ENCODE measurements at places on chromosomes 3 and 15. TPM values are rescaled to one million over a fixed set of nuclear protein-coding genes. Genes with fewer than 3 reads are reported as not detected.

The ZSCAN29 gene
- total RNA-seq = 7.8 TPM

The TMEM212 gene
- total RNA-seq = not detected

The TMC3 gene
- total RNA-seq = not detected

The P2RY1 gene
- total RNA-seq = 8.8 TPM

The PCSK6 gene
- total RNA-seq = 3.9 TPM

The CCDC80 gene
- 160 TPM for total RNA-seq

The NXPE3 gene
- 25.8 TPM for total RNA-seq

The PTX3 gene
- total RNA-seq = 9.2 TPM

DNA sequence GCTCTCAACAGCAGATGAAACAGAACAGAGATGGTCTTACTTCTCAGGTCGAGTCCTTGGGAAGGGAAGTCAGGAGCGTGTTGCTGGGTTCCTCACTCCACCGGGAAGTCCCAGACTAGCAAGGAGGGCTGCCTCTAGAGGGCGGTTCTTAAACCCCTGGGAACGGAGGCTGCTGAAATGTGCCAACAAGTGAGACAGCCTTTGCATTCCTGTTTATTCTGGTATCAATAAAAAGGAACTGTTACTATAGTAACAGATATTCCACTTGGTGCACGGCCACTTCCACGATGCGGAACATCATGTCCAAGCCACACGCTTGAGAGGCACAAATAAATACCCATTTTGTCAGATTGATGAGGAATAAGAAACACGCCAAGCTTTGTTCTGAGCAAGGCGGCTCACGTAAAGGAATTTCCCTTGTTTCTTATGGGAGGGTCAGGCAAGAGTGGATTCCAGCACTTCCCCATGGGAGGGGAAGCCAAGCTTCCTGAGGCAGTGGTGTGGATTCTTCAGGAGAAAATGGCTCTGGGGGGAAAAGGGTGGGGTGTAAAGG, at the start of gene FAM107A:
FAM107A (minus strand) TSS at position 123 of the 553 bp plus-strand sequence. CDS start 7,531 bp downstream, outside the sequence.
- H3K36me3 ChIP-seq = no peaks in the 10 kb centered on the region
- DNase-seq = peak; percentile 76
- peak within 1 kb of the TSS; percentile 31 for H3K4me3 ChIP-seq
- no peaks in the 10 kb centered on the region for H3K27me3 ChIP-seq
- no peaks in the 10 kb centered on the region for H3K4me1 ChIP-seq
- peak within 1 kb of the TSS; percentile 49 for H3K27ac ChIP-seq

- no peak for DNase-seq
- H3K27ac ChIP-seq = no peak overlapping the region
- H3K4me3 ChIP-seq = no peak overlapping the region
- H3K36me3 ChIP-seq = no peaks in the 10 kb centered on the region
- no peaks in the 10 kb centered on the region for H3K4me1 ChIP-seq
These were observed 34.1 kb upstream of the NMD3 start for GRCh38 chr3:161187046-161187445.

DNA sequence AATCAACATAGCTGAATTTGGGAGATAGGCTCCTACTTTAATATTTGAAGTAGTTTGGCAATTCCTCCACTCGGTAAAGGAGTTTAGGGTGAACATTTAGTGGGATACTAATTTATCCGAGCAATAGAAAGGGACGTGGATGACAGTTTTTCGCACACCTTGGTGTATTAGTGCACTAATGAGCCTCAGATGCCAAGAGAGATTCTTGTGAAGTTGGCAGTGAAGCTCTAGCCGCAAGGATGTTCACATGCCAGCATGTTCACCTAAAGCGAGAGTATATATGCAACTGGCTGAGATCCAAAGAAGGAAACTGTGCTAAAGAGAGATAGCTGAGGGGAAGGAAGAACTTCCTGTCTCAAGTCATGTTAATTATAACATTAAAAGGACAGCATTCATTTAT, 58.5 kb downstream of the TGFBR2 start:
- no peak for DNase-seq
- no peak overlapping the region for H3K4me3 ChIP-seq
- H3K27me3 ChIP-seq = no peaks in the 10 kb centered on the region
- H3K27ac ChIP-seq = peak overlapping the region; percentile 50
- H3K4me1 ChIP-seq = no peaks in the 10 kb centered on the region
- H3K36me3 ChIP-seq = peaks cover 3% of the 10 kb centered on the region

GRCh38 chr3:62503516-62503915, 130.2 kb upstream of the FEZF2 start:
- DNase-seq = no peak
- no peaks in the 10 kb centered on the region for H3K36me3 ChIP-seq
- no peaks in the 10 kb centered on the region for H3K27me3 ChIP-seq
- H3K4me1 ChIP-seq = no peaks in the 10 kb centered on the region

- peaks cover 21% of the 10 kb centered on the region for H3K36me3 ChIP-seq
- DNase-seq = no peak
- no peaks in the 10 kb centered on the region for H3K27me3 ChIP-seq
- H3K4me3 ChIP-seq = no peak overlapping the region
- H3K27ac ChIP-seq = no peak overlapping the region
These were observed 42.1 kb upstream of the RASA2 start for GRCh38 chr3:141444586-141445285.

- H3K27me3 ChIP-seq = no peaks in the 10 kb centered on the region
- H3K4me1 ChIP-seq = no peaks in the 10 kb centered on the region
- H3K4me3 ChIP-seq = no peak overlapping the region
- no peak for DNase-seq
- H3K27ac ChIP-seq = no peak overlapping the region
- no peaks in the 10 kb centered on the region for H3K36me3 ChIP-seq
These were observed 189.8 kb upstream of the TBC1D5 start for GRCh38 chr3:17932136-17932771.

DNA sequence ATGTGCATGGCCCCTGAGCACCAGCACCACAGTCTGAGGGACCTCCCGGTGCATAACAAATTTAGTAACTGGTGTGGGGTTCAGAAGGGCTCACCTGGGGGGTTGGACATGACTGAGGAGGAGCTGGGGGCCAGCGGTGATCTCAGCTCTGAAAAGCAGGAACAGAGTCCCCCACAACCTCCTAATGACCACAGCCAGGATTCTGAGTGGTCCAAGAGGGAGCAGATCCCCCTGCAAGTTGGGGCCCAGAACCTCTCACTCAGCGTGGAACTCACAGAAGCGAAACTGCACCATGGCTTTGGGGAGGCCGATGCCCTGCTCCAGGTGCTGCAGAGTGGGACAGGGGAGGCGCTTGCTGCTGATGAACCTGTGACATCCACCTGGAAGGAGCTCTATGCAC, 43.0 kb downstream of the CDAN1 start:
- no peak overlapping the region for H3K4me3 ChIP-seq
- no peak for DNase-seq
- H3K36me3 ChIP-seq = peaks cover 29% of the 10 kb centered on the region
- peaks cover 2% of the 10 kb centered on the region for H3K4me1 ChIP-seq
- H3K27ac ChIP-seq = no peak overlapping the region

- H3K36me3 ChIP-seq = no peaks in the 10 kb centered on the region
- H3K4me1 ChIP-seq = no peaks in the 10 kb centered on the region
- no peaks in the 10 kb centered on the region for H3K27me3 ChIP-seq
- no peak overlapping the region for H3K4me3 ChIP-seq
- no peak overlapping the region for H3K27ac ChIP-seq
These were observed 817.0 kb downstream of the TUSC7 start for GRCh38 chr3:117526470-117527079.

DNA sequence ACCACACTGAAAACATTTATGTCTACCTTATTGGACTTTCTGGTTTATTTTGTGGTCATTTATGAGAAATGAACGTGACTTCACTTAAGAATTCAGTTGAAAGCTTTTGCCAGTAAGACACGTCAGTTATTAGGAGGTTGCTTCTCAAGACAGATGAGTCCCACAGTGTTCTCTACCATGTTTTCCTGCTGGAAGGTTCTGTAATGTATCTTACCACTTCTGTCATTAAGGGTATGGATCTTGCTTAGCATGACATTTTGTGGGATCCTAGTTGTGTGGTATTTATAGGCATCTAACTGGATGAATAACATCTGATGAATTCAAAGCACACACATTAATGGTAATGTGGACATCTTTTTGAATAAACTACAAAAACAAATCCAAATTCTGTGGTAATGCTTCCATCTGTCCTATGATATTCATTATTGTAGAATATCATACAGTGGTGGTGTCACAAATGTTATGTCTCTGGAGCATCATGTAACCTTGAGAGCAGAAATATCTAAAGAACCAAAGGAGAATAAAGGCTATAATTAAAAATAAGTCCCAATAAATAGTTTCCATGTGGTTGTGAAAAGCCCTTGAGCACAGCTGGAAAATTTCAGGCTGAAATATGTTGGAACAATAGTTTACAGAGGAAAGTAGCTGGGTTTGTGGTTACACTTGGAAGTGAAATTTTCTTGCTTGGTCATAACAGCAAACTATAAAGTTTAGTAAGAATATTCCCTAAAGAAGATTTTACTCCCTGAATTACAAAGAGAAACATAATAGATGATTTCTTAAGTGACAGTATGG, 61.5 kb downstream of the C3orf38 start:
- no peaks in the 10 kb centered on the region for H3K4me1 ChIP-seq
- H3K27ac ChIP-seq = no peak overlapping the region
- DNase-seq = no peak
- H3K4me3 ChIP-seq = no peak overlapping the region

DNA sequence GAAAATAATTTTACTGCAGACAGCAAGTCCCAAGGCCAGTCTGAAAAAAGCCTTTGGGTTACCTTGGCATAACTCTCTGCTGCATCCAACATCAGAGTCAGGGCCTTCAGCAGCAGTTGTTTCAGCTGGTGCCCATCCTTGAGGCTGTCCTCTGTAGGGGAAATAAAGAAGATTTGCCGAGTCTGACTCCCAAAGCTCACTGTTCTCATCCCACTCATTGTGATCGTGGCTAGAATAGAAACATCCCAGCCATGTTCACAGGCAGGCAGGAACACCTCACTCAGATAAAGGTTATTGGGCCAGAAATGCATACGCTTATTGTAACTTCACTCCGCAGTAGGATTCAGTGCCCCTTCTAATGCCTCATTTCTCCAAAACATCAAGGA, 29.2 kb downstream of the EIF3J start:
- H3K27me3 ChIP-seq = no peaks in the 10 kb centered on the region
- H3K4me3 ChIP-seq = no peak overlapping the region
- H3K27ac ChIP-seq = no peak overlapping the region
- no peaks in the 10 kb centered on the region for H3K4me1 ChIP-seq
- peaks cover 72% of the 10 kb centered on the region for H3K36me3 ChIP-seq

DNA sequence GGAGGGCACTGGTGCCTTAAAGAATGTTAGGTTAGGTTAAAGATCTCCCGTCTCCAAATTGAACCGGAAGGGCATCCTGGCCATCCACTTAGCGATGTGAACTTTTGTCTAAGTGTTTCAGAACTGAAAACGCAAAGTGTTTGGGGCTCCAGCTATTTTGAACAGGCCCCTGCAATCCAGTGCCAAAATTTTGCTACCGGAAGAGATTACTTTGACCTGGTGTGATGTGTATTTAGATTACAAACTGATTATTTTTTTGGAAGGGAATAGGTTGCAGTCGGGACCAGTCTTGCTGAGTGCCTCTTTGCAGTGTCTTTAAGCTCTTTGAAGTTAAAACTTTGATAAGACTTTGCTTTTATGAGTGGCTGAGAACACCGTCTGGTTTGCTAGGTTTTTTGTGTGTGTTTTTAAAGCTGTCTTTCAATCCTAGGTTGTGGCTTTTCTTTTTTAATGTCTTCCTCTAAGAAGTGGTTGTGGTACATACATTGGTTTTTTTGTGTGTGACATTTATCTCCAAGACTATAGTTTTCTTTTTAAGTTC, 179.6 kb downstream of the OR4M2 start:
- H3K27me3 ChIP-seq = no peaks in the 10 kb centered on the region
- H3K27ac ChIP-seq = no peak overlapping the region
- DNase-seq = no peak
- no peaks in the 10 kb centered on the region for H3K36me3 ChIP-seq

GRCh38 chr3:18633002-18633401, 207.9 kb upstream of the SATB1 start:
- H3K4me3 ChIP-seq = no peak overlapping the region
- H3K4me1 ChIP-seq = no peaks in the 10 kb centered on the region
- no peaks in the 10 kb centered on the region for H3K27me3 ChIP-seq
- no peak for DNase-seq
- no peak overlapping the region for H3K27ac ChIP-seq

DNA sequence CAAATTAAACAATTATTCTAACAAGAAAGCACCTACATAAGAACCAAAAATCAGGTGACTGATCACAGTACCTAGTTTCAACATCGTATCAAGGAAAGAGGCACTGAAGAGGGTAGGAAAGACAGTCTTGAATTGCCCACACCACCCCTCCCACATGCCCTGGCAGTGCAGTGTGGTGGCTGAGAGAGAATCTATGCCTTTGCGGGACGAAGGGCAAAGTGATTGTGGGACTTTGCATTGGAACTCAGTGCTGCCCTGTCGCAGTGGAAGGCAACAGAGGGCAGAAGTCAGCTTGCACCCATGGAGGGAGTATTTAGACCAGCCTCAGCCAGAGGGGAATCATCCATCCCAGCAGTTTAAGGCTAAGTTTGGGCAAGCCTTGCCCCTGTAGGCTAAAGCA, 24.5 kb downstream of the NEDD4 start:
- no peaks in the 10 kb centered on the region for H3K4me1 ChIP-seq
- DNase-seq = no peak
- H3K27ac ChIP-seq = no peak overlapping the region

DNA sequence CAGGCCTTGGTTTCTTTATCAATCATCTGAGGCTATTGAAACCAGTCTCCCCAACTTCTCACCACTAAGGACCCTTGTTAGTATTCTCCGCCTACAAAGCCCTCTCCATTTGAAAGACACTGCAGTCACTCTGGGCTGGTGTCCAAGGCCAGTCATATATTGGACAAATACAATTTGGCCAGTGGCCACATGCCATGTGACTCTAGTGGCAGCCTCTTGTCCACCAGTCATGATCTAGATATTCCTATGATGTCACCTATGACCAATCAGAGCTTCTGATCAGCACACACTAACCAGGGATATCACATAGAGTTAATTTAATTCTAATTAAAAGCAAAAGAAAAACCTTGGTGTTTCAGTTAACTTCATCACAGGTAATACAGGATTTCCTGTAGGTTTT, 68.2 kb downstream of the RAB11A start:
- H3K4me1 ChIP-seq = no peaks in the 10 kb centered on the region
- no peak overlapping the region for H3K4me3 ChIP-seq
- H3K27ac ChIP-seq = no peak overlapping the region
- no peaks in the 10 kb centered on the region for H3K36me3 ChIP-seq
- no peak for DNase-seq
- no peaks in the 10 kb centered on the region for H3K27me3 ChIP-seq

DNA sequence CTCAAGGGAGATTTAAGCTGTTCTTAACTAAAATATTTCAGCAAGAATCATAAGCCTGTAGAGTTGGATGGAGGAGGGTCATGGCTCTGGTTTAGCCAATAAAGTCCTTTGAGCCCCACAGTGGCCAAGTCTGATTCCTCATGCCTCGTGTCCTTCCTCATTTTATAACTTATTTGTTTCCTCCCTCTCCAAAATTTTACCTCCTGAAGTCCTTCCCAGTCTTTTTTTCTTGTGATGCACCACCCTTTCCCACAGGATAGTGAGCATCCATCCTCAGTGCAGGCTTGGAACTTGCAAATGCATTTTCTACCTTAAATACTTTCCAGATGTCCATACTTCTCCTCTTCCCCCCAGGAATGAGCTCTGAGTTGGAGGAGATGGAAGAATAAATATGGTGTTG, 162.7 kb upstream of the AGTR1 start:
- H3K36me3 ChIP-seq = no peaks in the 10 kb centered on the region
- no peaks in the 10 kb centered on the region for H3K27me3 ChIP-seq
- no peak overlapping the region for H3K27ac ChIP-seq
- no peak for DNase-seq
